ENCODE measurements at places on chromosomes 4 and X.
A peak's percentile ranks its signal among the peaks of the same experiment; 100 is the strongest.

- DNase-seq: no peak
Measured at GRCh38 chr4:152673489-152673888, 6.3 kb downstream of the TMEM154 start.

- DNase-seq: no peak
Measured at GRCh38 chrX:9180623-9181022, 146.7 kb upstream of the FAM9B start.

DNA sequence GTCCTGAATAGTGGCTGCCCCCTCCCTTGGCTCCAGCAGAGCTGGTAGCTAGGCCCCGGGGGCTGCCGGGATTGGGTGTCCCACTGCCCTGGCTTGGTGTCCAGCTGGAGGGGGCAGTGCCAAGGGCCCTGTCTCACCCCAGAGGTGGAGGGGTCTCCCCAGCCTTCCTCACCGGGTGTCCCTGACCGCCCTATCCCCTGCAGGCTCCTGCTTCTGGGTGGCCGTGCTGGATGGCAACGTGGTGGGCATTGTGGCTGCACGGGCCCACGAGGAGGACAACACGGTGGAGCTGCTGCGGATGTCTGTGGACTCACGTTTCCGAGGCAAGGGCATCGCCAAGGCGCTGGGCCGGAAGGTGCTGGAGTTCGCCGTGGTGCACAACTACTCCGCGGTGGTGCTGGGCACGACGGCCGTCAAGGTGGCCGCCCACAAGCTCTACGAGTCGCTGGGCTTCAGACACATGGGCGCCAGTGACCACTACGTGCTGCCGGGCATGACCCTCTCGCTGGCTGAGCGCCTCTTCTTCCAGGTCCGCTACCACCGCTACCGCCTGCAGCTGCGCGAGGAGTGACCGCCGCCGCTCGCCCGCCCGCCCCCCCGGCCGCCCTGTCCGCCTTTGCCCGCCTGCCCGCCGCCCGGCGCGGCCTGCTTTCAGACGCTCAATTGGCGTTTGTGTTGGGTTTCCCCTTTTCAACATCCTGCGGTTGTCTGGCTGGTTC is 4.6 kb downstream of the NAT8L start:
- DNase-seq: no peak

DNA sequence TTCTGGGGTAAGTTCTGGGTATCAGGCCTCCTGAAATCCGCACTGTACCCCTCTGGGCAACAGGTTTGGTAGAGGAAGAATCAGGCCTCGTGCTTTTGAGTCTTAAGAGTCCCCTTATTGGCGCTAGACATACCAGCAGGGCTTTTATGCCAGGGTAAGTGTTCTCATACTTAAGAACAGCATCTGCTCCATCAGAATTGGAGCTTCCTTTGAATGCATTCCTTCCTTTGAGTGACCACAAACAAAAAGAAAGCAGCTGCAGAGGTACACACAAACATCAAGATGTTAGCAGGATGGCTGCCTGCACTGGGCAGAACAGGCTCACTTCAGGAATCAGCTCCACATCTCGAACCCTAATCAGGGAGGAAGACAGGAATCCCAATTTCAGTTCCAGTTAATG is 156.8 kb downstream of the MGST2 start:
- no peak for DNase-seq

GRCh38 chr4:54837576-54838140 is 179.9 kb downstream of the KIT start:
- no peak for DNase-seq

GRCh38 chr4:165199286-165199685 is 8.1 kb upstream of the KLHL2 start:
- no peak for DNase-seq

DNA sequence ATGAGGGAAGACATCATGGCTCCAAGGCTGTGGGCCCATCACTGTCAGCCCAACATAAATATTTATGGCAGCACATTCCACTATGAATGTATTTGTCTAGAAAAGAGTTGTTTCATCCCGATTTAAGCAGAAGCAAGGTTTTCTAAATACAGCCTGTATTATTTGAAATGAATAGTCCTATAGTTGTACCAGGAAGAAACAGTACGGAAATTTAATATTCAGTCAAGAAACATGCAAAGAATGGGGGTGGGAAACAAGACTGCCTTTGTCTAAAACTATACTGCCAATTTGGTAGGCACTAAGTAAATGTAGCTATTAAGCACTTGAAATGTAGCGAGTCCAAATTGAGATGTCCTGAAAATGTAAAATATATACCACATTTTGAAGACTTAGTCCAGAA is 69.1 kb downstream of the MOSPD2 start:
- DNase-seq: no peak

DNA sequence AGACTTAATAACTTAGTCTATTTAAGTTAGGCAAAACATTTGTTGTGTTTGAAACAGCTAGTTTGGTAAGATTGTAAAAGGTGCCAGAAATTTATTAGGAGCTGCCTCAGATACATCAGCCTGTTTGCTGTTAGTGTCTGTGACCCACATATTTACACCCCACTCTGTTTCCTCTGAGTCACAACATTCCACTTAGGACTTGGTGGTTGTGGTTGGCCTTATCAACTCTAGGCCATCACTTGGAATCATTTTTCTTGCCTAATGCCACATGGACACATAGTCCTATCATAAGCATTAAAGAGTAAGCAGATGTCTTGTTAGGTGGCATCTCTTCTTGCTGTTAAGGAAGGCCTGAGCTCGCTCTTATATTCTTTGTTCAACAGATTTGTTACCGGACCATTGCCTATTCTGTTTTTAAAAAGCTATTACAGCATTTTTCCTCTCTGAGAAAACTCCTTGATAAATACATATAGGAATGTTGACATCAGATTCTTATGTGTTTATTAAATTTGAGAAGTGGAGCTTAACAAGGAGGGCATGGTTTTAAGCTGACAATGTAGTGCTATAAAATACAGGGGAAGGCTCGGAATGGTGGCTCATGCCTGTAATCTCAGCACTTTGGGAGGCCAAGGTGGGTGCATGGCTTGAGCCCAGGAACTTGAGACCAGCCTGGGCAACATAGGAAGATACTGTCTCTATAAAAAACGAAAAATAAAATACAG is 51.2 kb upstream of the PGRMC2 start:
- DNase-seq: no peak

DNA sequence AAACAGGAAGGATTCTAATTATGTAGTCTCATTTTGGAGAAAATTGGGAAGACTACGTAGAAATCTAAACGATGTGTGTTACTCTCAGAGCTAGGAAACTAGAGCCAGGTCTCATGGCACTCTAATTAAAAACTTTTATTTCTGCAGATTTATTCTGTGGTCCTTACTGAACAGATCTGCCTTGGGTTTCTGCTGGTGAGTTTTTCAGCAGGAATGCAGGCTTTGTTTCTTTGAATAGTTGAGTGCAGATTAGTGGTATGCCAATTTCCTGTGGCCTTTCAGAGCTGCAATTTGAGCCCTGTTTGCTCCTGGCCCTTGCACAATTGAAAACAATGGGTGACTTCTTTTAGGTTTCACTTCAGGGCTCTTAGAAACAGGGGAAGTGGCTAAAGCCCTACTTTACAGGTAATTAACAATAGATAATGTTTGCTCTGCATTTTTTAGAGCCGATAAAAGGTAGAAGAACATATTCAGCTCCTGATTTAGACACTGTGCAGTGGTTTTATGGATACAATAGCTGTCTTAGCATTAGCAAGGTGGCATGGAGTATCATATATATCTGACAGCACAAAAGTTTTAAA is 21.8 kb downstream of the SPRY1 start:
- peak; percentile 28 for DNase-seq

DNA sequence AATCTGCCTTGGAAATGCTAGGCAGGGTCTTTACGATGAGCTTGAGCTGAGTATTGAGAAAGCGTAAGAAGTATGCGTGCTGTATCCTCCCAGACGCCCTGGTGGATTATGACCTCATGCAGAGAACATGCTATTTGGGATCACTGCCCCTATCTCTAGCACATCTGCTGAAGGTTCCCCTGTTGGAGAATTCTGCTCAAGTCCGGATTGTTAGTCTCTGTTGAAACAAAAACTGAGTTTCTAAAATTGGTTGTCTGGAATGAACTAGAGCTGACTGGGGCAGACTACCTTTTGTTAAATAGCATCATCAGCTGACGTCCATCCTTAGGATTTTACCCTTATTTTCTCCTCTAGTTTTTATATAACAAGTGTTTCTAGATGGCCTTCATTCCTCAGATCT is 7.5 kb downstream of the FHDC1 start:
- DNase-seq: no peak

- DNase-seq: no peak
Measured at GRCh38 chr4:124907881-124908280, 195.3 kb upstream of the ANKRD50 start.

DNA sequence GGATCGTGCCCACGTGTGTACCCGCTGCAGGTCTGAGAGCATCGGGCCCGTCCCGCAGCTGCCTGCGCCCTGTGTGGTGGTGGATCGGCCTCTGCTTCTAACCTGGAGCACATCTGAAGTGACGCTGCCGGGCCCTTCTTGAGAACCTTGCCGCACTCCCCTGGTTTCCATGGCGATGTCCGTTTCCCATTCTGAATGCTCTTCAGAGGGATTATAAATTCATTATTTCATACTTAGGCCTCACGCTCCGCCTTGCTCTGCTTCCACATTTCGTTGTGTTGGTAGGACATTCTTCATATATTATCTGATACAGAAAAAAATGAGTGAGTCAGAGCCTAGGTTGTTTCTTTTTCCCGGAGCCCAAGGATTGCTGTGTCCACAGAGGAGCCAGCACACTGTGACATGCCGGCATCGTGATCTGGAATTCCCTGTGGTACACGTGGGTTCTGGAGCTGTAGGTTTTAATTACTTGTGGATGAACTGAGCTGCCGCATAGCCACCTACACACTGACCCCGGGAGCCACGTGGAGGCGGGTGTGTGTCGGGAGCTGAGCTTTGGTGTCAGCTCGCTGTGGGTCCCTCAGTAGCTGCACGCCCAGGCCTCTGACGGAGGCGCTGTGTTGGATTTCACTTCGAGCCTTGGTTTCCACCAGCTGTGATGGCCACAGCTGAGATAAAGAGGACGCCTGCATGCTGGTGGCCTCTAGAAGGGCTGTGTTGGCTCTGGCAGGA is 63.4 kb downstream of the PSAPL1 start:
- no peak for DNase-seq

DNA sequence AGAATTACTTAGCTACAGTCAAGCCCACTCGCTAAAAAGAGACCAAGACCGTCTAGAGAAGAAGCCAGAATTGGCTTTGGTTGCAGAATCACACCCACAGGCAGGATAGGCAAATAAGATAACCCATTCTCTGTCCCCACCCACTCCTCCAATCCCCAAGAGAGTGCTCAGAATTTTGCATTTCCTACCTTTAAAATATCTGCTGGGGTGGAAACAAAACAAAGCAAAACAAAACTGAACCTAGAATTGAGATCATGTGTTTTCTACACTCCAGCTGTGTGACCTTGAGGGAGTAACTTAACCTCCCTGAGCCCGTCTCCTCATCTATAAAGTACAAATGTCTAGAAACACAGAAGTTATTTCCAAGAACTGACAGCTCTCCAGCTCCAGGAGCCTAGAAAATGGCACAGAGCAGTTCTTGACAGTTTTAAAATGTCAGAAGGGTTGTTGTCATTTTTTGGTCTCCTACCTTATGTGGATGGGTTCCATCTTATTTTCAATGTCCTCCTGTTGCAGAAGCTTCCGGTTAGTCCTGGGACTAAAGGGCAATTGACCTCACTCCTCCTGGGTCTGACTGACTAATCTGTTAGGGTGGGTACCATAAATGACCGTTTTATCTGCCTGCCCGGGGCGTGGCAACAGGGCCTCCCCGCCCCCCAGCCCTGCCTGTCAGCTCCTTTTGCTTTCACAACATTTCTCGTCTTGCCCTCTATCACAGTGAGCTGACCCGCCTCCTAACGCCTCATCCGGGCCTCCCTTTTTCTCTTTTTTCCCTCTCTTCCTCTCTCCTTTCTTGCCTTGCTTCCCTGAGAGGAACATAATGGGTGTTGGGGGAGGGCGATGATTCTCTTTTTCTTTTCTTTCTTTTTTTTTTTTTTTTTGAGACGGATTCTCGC is 114.0 kb downstream of the RBM47 start:
- no peak for DNase-seq

- no peak for DNase-seq
Measured at GRCh38 chrX:9278475-9279233, 186.2 kb upstream of the TBL1X start.

DNA sequence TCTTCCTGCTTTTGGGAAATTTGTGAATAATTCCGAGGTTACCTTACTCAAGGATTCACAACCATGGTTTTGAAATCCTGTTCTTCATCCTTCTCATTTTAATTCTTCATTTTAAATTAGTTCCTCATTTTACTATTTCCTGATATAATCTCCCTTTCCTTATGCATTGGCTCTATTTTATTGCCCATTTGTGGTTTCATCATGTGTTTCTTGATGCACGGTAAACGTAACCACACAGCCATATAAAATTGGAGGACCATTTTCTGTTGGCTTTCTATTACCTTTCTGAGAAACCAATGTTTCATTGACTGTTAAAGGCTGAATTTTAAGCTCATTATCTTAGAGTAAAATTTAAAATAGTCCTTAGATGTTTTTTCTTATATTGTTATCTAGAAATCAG is 100.3 kb upstream of the NDST4 start:
- no peak for DNase-seq

GRCh38 chr4:24521544-24521943 is 62.8 kb downstream of the DHX15 start:
- DNase-seq: no peak

GRCh38 chr4:1363513-1363912 is 16.5 kb downstream of the UVSSA start:
- peak; percentile 78 for DNase-seq

DNA sequence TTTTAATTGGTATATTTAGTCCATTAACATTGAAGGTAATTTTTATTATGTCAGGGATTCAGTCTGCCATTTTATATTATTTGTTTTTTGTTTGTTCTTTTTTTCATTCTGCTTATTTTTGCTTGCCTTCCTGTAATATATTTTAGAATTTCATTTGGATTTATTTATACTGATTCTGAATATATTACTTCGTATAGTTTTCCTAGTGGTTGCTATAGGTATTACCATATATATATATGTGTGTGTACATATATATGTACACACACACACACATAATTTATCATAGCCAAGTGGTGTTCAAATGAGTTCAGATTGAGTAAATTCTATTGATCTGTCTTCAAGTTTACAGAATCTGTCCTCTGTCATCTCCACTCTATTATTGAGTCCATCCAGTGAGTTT is 11.2 kb downstream of the CITED1 start:
- no peak for DNase-seq

DNA sequence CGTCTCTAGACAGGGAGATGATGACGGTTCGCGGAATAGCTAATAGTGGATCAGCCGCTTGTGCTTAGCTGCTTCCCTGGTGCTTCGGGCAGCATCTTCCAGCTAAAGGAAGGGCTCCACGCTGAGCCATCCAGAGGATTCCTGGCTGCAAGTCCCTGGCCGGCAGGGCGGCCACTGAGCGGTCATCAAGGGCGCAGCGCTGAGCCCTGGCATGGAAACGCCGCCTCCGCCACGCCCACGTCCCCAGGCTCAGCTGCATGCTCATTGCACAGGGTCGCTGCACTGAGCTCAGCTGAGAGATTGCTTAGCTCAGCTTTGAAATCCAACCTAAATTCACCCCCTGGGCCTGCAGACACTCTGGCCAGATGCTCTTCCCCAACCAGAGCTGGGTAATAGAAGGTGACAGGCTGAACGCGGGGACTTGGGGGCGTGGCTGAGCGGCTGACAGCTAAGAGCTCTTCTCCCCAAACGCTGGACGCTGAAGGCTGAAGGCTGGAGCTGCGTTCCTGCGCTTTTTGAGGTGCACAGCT is 118.2 kb upstream of the KIT start:
- DNase-seq: peak; percentile 33

GRCh38 chrX:51889851-51890250 is 3.6 kb upstream of the MAGED1 start:
- no peak for DNase-seq

GRCh38 chrX:154987940-154988339 is 34.6 kb downstream of the F8 start:
- DNase-seq: no peak

- DNase-seq: no peak
Measured at GRCh38 chrX:148333989-148334388, 166.4 kb upstream of the AFF2 start.
